Neural progenitor cell (in vitro differentiated cells): ENCODE measurements at places on chromosomes 2 and 18. TPM values are rescaled to one million over a fixed set of nuclear protein-coding genes. Genes with fewer than 3 reads are reported as not detected.

DNA sequence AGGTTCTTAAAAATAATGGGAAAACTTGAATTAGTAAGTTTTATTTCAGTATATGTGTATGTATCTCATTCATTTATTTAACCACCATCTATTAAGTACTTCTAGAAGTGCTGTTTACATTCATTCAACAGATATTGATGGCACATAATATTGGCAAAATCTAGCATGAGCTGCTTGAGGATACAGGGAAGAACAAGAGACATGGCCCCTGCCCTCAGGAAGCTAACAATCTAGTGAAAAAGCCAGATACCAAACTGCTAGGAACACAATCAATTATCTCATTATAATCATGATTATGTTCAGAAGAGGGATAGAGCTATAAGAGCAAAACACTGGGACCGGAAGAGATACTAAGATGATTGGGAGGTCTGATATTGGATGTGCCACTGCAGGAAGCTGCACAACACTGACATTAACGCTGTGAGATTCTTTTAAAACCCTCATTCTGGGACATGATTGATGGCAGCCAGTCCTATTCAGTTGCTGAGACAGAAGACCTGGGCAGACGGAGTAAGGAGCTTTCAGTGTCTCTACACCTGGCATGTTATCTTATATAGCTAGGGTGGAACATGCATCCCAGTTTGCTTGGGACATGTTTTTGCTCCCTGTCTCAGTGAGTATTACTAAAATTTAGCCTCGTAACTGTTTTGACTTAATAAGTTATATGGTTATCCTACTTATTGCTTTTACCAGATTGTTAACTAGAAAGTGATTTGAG is 314.1 kb downstream of the STK39 start:
- H3K27me3 ChIP-seq, result no peaks in the 10 kb centered on the region
- no peak overlapping the region for H3K27ac ChIP-seq

GFPT1 gene
- 34.8 and 54.3 TPM in 2 replicates for total RNA-seq

- no peaks in the 10 kb centered on the region for H3K27me3 ChIP-seq
- H3K4me1 ChIP-seq, result no peaks in the 10 kb centered on the region
- DNase-seq, result no peak
Observed at GRCh38 chr2:125942585-125943424, 713.2 kb upstream of the GYPC start.

FBXO36 gene
- 9.5 and 13.1 TPM in 2 replicates for total RNA-seq

DNA sequence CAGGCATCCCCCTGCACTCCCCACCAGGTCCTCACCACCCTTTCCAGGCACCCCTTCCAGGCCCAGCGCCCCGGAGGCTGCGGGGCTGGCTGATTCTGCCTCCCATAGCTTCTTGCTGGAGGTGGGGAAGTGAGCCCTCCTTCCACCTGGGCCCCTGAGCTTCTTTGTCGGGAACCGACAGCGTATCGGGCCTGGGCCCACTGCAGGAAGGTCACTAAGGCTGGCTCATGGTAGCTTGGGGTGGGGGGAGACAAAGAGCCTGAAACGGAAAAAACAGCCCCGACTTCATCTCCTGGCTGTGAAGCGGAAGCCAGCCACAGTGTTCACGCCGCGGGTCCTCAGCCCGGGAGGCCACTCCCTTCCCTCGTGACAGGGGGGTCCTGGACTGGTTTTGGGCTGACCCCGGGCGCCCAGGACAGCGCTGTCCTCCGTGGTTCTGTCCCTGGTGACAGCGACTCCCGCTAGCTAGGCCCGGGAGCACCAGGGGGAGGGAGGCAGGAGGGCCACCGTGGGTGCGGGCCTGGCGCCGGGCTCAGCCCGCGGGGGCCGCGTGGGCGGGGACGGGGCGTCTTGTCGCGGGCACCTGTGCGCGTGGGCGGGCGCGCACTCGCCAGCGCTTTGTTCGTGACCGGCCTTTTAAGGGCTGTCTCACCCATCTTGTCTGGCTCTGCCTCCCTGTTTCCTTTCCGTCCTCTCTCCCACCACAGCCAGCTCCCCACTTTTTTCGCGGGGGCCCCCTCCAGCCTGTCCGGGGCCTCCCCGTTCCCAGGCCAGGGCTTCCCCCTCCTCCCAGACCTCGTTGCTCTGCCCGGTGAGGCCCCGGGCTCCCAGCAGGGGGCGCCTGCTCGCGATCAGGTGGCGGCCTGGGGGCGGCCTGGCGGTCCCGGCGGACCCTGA is 64.9 kb downstream of the DNMT3A start:
- peak; percentile 84 for DNase-seq
- no peak overlapping the region for H3K27ac ChIP-seq
- H3K27me3 ChIP-seq, result peaks cover 10% of the 10 kb centered on the region
- H3K4me3 ChIP-seq, result peak overlapping the region; percentile 28
- H3K36me3 ChIP-seq, result no peaks in the 10 kb centered on the region
- H3K4me1 ChIP-seq, result peaks cover 24% of the 10 kb centered on the region

- H3K27me3 ChIP-seq, result no peaks in the 10 kb centered on the region
- H3K36me3 ChIP-seq, result no peaks in the 10 kb centered on the region
- H3K27ac ChIP-seq, result no peak overlapping the region
- H3K4me3 ChIP-seq, result no peak overlapping the region
- no peak for DNase-seq
Observed at GRCh38 chr2:8657423-8658062, 24.3 kb upstream of the ID2 start.

GRCh38 chr2:25252291-25253152 is 84.1 kb upstream of the POMC start:
- DNase-seq, result peak; percentile 98
- H3K27ac ChIP-seq, result peak overlapping the region; percentile 78
- H3K27me3 ChIP-seq, result no peaks in the 10 kb centered on the region
- H3K4me3 ChIP-seq, result peak overlapping the region; percentile 62
- H3K4me1 ChIP-seq, result peaks cover 38% of the 10 kb centered on the region

UPP2 gene
- not detected in 2 replicates for total RNA-seq

GRCh38 chr2:7633566-7634153 is 716.4 kb downstream of the RNF144A start:
- no peak for DNase-seq
- H3K36me3 ChIP-seq, result no peaks in the 10 kb centered on the region
- H3K4me1 ChIP-seq, result no peaks in the 10 kb centered on the region
- H3K27me3 ChIP-seq, result no peaks in the 10 kb centered on the region
- H3K27ac ChIP-seq, result no peak overlapping the region
- H3K4me3 ChIP-seq, result no peak overlapping the region

DNA sequence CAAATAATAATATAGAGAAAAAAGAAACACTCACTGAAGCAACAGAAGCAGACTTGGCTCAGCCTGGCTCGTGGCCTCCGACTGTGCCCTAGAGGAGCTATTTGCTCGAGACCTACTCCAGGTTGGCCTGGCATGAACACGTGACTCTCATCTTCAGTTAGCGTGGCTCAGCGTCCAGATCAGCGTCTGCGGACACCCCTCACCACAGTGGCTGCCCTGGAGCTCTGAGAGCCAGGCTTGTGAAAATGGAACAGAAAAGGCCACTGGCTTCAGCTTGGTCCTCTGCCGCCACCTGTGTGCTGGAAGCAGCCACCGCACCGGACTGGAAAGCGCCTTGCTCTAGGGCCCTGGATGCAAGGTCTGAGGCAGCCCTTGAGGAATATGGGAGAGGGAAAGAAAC is 1184.0 kb upstream of the GYPC start:
- peak; percentile 78 for DNase-seq
- no peak overlapping the region for H3K27ac ChIP-seq
- no peaks in the 10 kb centered on the region for H3K4me1 ChIP-seq
- H3K4me3 ChIP-seq, result no peak overlapping the region

DNA sequence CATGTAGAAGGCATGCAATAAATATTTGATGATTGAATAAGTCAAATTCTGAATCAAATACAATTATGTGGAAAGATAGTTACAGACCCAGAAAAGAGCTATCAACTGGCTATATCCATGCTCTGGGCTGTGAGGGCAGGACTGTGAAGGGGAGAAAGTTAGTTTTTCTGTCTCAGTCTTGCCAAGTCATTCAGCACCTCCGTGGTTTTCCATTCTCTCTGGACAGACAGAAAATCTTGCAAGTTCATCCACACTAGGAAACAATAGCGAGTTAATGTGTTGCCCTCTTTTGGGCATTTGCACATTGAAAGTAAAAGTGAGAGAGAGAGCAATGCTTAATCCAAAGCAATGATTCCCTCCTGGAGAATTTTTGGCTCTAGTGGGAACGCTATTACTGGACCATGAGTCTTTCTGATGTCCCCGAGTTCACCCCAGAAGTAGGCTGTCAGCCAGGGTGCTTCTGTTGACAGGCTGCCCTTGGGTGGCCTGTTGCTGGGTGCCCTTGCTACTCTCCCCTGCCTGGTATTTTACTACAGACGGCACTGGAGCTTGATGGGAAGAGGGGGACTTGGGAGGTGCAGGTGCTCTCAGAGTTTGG is 238.3 kb downstream of the LOXHD1 start:
- H3K27ac ChIP-seq, result no peak overlapping the region
- no peak for DNase-seq
- no peaks in the 10 kb centered on the region for H3K36me3 ChIP-seq
- H3K4me1 ChIP-seq, result peaks cover 50% of the 10 kb centered on the region

DNA sequence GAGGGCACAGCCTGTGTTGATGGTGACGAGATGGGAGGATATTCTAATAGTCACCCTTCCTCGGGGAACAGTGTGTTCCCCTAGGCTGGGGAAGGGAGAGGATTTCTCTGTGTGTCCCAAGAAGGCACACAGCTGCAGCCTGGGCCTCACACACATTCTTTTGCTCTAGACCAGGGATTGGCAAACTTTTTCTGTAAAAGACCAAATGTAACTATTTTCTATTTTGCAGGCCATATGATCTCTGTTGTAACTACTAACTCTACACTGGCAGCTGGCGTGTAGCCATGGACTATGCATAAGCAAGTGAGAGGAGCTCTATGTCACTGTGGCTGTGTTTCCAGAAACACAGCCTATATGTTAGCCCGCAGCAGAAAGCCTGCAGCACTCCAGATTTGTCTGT is 65.8 kb downstream of the ARHGAP28 start:
- H3K4me3 ChIP-seq, result no peak overlapping the region
- no peaks in the 10 kb centered on the region for H3K4me1 ChIP-seq
- H3K27me3 ChIP-seq, result no peaks in the 10 kb centered on the region
- no peak overlapping the region for H3K27ac ChIP-seq

- DNase-seq, result no peak
- no peak overlapping the region for H3K27ac ChIP-seq
- H3K4me1 ChIP-seq, result peaks cover 15% of the 10 kb centered on the region
- H3K36me3 ChIP-seq, result no peaks in the 10 kb centered on the region
- H3K4me3 ChIP-seq, result no peak overlapping the region
Observed at GRCh38 chr18:13612196-13612997, 114.0 kb downstream of the FAM210A start.

DNA sequence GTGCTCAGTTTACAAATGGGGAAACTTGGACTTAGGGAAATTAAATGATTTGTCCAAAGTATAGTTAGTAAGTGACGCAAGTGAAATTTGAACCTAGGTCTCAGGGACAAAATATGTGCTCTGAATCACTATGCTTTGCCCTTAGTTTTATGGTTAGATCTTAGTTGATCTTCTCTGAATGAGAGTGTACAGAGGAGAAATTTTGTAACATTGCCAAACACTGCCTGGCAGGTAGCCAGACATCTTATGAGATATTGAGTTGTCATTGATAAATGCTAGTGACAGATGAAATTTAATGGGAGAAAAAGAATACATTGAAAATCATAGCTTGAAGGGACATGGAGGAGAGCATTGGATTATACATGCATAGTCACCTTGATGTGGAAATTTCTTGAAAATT is 91.4 kb downstream of the GALNT1 start:
- H3K27me3 ChIP-seq, result no peaks in the 10 kb centered on the region
- H3K27ac ChIP-seq, result no peak overlapping the region
- peaks cover 9% of the 10 kb centered on the region for H3K4me1 ChIP-seq
- H3K4me3 ChIP-seq, result no peak overlapping the region
- no peaks in the 10 kb centered on the region for H3K36me3 ChIP-seq
- DNase-seq, result no peak

WDCP gene
- 21.6 and 25.9 TPM in 2 replicates for total RNA-seq

TRABD2A gene
- total RNA-seq, result 1.7 and 2.0 TPM in 2 replicates

DNA sequence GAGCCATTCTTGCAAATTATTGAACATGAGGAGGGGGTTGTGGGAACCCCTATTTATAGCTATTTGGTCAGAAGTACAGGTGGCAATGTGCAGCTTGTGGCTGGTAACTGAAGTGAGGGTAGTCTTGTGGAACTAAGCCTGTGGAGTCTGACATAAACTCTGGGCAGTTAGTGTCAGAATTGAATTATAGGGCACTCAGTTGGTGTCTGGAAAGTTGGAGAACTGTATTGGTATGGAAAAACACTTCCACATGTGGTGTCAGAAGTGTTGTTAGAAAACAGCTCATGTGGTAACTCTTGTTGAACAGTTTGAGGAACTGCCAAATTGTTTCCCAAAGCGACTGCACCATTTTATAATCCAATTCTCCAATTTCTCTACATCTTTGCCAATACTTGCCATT is 7.5 kb downstream of the RALBP1 start:
- no peak for DNase-seq
- H3K4me1 ChIP-seq, result no peaks in the 10 kb centered on the region
- H3K27me3 ChIP-seq, result no peaks in the 10 kb centered on the region
- no peak overlapping the region for H3K27ac ChIP-seq
- H3K36me3 ChIP-seq, result no peaks in the 10 kb centered on the region

BCL11A gene
- total RNA-seq, result 0.67 and 1.0 TPM in 2 replicates

DNA sequence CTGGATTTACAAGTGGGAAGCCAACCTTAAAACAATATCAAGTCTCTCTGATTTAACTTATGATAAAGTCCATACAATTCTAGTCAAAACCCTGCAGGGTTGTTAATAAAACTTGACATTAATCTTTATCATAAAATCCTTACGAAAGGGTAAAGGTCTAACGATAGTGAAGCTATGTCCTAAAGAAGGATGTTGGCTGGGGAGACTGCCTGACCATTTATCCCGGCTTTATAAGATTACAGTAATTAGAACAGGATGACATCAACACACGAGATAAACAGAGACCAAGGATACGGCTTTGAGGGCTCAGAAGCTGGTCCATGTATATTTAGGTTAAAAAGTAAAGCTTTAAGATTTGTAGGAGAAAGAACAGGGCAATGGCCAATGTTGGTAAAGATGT is 189.0 kb upstream of the COPS8 start:
- H3K36me3 ChIP-seq, result no peaks in the 10 kb centered on the region
- DNase-seq, result no peak
- H3K4me1 ChIP-seq, result peaks cover 7% of the 10 kb centered on the region
- no peaks in the 10 kb centered on the region for H3K27me3 ChIP-seq
- no peak overlapping the region for H3K4me3 ChIP-seq
- no peak overlapping the region for H3K27ac ChIP-seq

DNA sequence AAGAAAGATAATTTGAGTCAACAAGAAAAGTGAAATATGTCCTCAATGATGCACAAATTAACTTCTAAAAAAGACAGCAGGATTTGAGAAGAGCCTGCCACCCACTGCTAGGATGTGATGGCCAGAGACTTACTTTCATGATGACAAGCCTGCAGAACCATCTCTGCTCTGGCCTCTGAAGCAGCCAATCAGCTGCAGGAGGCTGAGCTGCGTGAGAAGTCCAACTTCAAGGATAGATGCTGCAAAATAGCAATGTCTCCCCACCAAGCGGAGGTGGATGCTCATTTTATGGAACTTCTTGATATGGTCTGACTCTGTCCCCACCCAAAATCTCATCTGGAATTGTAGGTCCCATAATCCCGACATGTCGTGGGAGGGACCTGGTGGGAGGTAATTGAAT is 53.1 kb downstream of the CYRIA start:
- H3K4me1 ChIP-seq, result no peaks in the 10 kb centered on the region
- DNase-seq, result no peak
- no peaks in the 10 kb centered on the region for H3K36me3 ChIP-seq
- H3K27ac ChIP-seq, result no peak overlapping the region
- no peak overlapping the region for H3K4me3 ChIP-seq
- H3K27me3 ChIP-seq, result no peaks in the 10 kb centered on the region

ZNG1B gene
- total RNA-seq, result 40.4 and 68.9 TPM in 2 replicates
